ENCODE measurements at places on chromosomes 7 and 10.

DNA sequence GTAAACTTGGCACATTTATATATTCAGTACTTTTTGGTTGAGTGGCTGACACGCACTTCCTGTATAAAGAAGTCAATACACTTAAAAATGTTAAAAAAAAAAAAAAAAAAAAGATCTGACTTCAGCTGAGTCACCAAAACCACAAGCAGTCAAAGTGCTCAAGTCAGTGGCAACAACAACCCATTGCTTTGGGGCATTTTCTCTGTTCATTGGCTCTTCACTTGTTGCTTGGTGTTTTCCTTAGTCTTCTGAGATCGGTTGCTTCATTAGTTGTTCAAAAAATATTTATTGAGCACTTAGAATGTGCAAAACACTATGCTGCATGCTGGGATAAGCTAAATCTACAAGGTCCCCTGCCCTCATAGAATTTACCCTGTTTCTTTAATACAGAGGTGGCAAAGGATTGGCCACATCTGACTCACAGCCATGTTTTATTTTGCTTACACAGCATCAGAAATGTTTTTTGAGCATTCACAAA is 63.7 kb downstream of the ZNRF2 start:
- peak; percentile 56 for DNase-seq

DNA sequence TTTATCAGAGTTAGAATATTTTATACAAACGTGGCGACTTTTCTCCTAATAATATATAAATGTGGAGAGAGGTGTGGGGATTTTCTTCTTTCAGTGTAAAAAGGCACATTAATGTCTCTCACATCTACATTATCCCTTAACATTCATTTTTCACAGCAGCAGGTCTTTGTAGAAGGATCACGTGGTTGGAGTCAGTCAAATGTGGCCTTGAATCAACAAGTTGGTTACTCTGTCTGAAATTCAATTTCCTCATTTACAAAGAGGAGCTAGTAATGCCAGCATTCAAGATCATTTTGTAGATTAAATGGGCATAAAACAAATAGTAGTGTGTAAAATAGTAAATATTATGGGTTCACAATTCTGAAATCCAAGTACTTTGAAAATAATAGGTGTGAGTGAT is 183.1 kb upstream of the SEMA3E start:
- DNase-seq, result no peak

DNA sequence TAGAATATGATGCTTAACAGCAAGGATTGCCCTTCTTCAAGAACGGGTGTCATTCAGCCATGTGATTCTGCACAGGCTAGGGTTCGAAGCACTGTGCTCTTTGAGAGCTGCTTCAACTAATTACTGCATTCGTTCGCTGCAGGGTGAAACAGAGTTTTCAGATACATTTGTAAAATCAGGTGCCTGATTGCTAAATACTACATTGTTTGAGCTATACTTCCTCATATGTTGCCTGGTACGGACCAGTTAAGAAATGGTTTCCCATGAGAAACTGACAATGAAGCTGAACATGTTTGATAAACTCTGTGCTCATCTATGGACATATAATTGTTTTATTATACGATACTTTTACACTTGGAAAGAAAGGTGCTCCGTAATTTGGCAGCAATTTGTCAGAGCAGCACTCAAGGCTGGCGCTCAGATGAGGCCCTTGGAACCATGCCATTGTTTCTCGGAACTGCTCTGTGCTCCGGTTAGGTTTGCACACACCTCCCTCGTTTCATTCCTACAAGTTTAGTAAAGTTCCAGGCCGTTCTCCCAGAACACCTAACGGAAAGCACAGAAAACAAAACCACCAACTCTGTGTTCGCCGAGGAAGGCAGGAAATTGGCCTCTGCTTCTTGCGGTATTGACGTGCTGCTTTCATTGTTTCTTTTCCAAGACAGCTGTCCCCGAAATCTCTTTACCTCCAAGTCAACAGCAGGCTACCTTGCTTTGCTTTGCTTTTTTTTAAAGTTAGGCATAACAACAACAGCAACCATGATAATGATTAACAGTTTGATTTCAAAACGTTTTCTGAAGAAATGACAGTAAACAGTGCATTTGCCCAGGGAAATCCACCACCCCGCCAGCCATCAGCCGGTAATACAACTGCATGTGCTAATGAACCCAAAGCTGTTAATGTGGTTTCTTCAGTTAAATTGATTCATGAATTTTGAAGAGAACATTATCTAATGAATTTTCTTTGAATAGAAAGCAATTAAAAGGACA is 206.9 kb downstream of the EBF3 start:
- no peak for DNase-seq

DNA sequence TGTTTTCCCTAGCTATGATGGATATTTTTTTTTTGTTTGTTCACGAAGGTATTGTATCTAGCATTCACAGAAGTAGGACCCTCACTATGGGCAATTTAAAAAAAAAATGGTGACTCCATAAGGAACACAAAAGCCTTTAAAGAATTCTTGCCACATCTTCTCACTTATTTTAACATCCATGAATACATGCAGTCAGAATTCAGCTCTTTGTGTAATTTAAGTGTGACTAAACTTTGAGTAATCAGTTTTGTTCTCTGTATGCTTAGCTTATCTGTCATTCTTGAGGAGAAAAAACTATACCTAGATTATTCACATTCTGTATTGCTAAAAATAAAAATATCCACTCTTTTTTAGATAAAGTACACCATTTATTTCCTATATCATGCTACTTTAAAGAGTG is 313.2 kb upstream of the KCND2 start:
- DNase-seq, result no peak

GRCh38 chr7:148630078-148630477 is 39.5 kb downstream of the C7orf33 start:
- DNase-seq, result no peak

DNA sequence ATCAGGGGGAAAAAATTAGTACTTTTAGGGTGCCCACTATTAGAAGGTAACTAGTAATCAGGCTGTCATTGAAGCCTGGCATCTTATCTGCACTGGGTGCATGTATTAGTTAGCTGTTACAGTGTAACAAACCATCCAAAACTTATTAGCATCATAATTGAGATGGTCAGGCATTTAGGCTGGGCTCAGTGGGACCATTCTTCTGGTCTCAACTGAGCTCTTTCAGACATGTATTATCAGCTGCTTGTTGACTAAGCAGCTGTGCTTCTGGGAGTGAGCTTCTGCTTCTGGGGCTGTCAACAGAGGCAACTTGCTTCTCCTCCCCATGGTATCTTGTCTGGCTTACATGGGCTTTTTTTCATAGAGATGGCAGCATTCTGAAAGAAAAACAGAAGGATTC is 154.0 kb upstream of the ZNF92 start:
- no peak for DNase-seq

DNA sequence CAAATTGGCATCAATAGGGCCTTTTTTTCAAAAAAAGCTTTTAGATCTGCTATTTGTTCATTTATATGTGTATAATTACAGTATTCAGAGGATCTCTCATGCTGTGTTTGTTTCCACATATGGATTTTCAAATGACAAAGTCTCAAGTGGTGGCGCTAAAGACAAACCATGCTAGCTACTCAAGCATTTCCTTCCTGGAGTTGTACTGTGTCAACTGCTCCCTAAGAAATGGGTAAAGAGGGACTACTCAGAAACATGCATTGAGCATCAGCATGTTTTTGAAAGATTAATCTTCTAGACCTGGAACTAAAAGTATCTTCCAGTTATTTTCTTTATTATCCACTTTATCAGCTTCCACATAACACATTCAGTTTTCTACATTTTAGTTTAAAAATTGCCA is 12.7 kb downstream of the CNTNAP2 start:
- DNase-seq, result no peak

All from PC-9 (cell line).